ENCODE measurements at places on chromosomes 16 and 17. TPM values are rescaled to one million over a fixed set of nuclear protein-coding genes. Genes with fewer than 3 reads are reported as not detected.

The MMP25 gene
- 2.2 TPM for total RNA-seq

The KCNH6 gene
- total RNA-seq, result not detected

The PLXDC1 gene
- 1.2 TPM for total RNA-seq

The TM4SF5 gene
- total RNA-seq, result not detected

The ATF7IP2 gene
- total RNA-seq, result 14.7 TPM

The ALOXE3 gene
- total RNA-seq, result 0.12 TPM

The SLC25A10 gene
- total RNA-seq, result 25.7 TPM

The LPCAT2 gene
- total RNA-seq, result 0.40 TPM

The GPRC5C gene
- total RNA-seq, result 0.41 TPM

The CCL13 gene
- not detected for total RNA-seq

The TP53TG3C gene
- not detected for total RNA-seq

DNA sequence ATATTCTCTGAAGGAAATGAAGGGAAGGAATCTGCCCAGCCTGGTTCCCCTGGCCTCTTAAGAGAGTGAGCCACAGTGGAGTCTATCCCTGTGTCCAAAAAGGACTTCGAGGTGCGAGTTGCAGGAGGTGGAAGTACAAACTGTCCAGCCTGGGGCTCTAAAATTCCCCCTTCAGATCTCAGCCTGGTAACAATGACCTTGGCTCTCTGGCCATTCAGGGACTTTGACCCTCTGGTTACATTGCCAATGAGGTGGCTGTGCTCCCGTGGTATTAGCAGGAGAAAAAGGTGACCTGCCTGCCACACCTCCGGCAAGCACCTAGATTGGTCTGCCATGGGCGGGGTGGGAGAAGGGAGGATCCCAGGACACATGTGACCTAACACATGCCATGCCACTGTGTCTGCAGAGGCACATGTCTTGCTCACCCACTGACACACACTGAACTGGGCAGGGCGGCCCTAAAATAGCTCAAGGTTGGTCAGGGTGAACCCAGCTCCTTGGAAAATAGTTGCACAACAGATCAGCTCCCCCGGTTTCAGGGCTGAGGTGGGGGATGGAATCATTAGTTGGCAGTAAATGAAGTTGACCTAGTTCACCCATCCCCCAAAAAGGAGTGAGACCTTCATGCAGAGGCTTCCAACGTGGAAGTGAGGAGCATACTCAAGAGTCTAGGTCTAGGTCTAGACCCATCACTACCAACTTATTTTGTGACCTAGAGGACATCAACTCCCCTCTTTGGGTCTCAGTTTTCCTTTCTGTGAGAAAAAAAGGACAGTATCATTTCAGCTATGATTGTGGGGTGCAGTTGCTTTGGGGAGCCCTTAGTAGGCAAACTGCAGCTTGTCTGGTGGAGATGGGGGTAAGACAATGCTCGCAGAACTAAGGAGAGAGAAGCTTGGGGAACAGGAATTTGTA is 2.2 kb downstream of the NR1D1 start:
- peak overlapping the region; percentile 91 for H3K27ac ChIP-seq
- peak; percentile 60 for DNase-seq
- H3K4me3 ChIP-seq, result peak overlapping the region; percentile 88
- H3K36me3 ChIP-seq, result peaks cover 30% of the 10 kb centered on the region

DNA sequence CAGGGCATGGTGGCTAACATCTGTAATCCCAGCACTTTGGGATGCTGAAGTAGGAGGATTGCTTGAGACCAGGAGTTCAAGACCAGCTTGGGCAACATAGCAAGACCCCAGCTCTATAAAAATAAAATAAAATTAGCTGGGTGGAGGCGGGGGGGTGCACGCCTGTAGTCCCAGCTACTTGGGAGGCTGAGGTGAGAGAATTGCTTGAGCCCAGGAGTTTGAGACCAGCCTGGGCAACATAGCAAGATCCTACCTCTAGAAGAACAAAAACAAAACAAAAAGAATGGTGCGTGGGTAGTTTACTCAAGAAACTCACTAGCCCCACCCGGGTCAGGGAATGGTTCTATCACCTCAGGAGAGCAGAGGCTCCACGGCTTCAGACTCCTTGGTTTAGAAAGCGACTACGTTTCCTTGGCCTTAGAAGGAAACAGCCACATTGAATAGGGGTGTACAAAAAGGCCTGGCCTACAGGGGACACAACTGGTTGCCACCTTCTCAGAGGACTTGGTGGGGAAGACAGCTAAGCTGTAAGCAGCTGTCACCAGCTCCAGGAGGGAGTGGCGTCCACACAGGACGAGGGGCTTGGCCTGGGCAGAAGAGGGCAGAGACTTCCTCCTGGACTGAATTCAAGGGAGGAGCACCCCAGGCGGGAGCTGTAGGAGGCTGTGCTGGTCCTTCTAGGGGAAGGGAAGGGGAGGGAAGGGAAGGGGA is 716 bp downstream of the TK1 start:
- peak overlapping the region; percentile 75 for H3K27ac ChIP-seq
- DNase-seq, result no peak
- peak overlapping the region; percentile 90 for H3K4me3 ChIP-seq
- peaks cover 29% of the 10 kb centered on the region for H3K4me1 ChIP-seq
- peaks cover 35% of the 10 kb centered on the region for H3K36me3 ChIP-seq

DNA sequence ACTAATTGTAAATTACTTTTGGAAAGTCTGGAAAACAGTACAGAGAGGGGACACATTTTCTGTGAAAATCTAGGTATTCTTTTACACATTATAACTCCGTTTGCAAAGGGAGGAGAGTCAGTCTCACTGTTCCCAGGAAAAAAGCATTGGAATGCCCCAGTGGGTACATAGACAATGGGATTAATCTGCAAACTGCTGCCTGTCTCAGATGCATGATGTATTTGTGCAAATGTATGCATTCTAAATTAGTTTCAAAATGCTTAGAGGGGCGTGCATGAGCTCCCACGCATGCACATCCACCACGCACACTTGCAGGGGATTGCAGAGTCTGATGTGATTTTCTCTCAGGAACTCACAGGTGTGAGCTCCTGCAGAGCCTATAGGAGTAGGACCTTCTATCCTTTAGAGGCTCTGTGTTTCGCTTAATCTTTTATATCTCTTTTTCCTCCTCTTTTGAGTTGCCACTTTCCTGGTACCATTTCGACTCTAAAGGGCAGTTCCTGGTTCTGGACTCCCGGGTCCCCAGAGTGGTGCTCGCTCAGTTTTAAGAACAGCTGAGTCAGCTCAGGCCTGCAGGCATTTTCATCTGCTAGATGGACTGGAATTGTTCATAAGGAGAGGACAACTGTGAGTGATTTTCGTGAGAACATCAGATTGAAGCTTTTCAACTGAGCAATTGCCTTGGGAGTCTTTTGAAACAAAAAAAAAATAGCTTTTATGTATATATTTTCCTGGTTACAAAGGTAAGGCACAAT is 1.1 kb downstream of the BCO1 start:
- DNase-seq, result no peak
- H3K4me1 ChIP-seq, result peaks cover 5% of the 10 kb centered on the region
- no peak overlapping the region for H3K27ac ChIP-seq
- H3K4me3 ChIP-seq, result no peak overlapping the region
- H3K27me3 ChIP-seq, result no peaks in the 10 kb centered on the region
- no peaks in the 10 kb centered on the region for H3K36me3 ChIP-seq

- no peak overlapping the region for H3K27ac ChIP-seq
- H3K4me1 ChIP-seq, result no peaks in the 10 kb centered on the region
- no peak overlapping the region for H3K4me3 ChIP-seq
- no peak for DNase-seq
- no peaks in the 10 kb centered on the region for H3K36me3 ChIP-seq
These were observed 122.3 kb upstream of the CIBAR2 start for GRCh38 chr16:85234310-85235204.

DNA sequence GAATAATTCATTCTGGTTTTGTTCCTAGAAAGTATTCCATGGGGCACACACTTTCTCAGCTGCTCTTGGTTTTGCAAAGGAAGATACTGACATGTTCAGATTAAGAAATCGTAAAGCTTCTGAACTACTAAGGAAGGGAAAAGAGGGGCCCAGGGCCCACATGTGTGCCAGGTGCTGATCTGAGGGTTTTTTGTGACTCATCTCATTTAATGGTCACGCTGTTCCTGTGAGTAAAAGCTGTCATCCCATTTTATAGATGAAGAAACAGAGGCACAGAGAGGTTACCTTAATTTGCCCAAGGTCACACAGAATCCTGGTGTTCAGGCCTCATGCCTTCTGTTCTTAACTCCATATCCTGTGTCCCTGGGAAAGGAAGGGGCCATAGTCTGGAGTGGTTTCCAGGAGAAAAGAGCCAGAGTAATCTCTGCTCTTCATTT is 113.2 kb downstream of the MSI2 start:
- H3K4me1 ChIP-seq, result peaks cover 26% of the 10 kb centered on the region
- no peak overlapping the region for H3K4me3 ChIP-seq
- H3K36me3 ChIP-seq, result peaks cover 15% of the 10 kb centered on the region

DNA sequence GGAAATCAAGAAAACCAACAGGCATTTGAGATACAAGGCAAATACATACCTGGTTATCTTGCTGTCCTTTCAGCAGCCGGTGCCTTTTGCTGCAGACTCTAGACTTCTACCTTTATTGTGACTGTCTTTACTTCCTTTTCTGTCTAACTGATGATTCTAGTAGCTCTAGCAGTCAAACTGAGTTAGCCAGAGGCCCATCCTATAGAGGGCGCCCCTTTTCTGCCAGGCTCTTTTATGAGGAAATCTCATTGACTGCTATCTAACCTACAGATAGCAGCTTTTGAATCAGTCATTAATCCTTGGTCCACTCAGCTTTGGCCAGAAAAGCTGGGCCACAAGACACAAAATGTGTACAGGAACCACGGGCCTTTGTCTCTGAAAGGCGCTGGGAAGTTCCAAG is 87.5 kb upstream of the WSB1 start:
- H3K4me3 ChIP-seq, result no peak overlapping the region
- H3K36me3 ChIP-seq, result no peaks in the 10 kb centered on the region
- peak; percentile 23 for DNase-seq
- H3K4me1 ChIP-seq, result peaks cover 3% of the 10 kb centered on the region

DNA sequence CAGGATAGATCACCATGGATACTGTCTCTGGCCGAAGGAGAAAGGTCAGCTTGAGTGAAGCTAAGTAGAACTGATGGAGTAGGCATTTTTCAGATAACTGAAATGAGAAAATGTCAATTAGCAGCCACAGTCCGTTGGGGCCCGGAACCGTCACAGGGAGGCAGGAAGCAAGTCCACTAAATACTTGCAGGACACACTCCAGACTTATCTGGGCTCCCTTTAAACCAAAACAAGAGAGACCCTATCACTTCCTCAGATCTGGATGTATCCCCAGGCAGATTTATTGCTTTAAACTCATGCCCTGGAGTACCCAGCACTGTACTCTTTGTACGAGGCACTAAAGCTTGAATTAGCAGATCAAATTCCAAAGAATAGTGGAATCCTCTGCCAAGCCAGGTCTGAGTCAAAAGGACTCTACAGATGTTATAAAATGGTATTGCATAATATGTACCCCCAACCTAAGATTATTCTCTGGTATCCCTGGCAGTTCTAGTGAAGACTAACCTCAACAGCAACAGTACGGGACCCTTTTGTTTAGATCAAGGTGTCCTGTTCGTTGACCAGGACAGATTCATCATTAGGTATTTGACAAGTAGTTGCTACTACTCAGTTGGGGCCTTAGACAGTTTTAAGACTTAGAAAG is 8.1 kb downstream of the ZP2 start:
- no peak overlapping the region for H3K4me3 ChIP-seq
- DNase-seq, result no peak
- H3K27ac ChIP-seq, result no peak overlapping the region
- no peaks in the 10 kb centered on the region for H3K36me3 ChIP-seq

GRCh38 chr17:42895185-42895555 is 5.4 kb upstream of the G6PC1 start:
- H3K27me3 ChIP-seq, result peaks cover 5% of the 10 kb centered on the region
- no peaks in the 10 kb centered on the region for H3K36me3 ChIP-seq
- H3K4me3 ChIP-seq, result no peak overlapping the region
- DNase-seq, result no peak
- H3K27ac ChIP-seq, result no peak overlapping the region

DNA sequence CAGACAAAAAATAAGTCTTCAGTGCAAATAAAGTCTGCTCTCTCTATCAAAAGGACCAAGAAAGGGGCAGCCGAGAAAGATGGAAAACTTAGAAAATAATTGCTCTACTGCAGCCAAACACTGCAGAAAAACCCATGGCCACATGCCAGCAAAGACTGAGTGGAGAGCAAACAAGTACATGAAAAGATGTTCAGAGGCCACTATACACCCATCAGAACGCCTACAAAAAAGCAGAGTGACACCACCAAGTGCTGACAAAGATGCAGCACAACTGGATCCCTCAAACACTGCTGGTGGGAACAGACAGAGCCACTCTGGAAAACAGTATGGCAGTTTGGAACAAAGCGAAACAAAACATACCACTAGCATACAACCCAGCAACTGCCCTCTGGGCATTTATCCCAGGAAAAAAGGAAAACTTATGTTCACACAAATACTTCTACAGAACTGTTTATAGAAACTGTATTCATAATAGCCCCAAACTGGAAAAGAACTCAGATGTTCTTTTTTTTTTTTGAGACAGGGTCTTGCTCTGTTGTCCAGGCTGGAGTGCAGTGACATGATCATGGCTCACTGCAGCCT is 36.7 kb downstream of the KIAA0753 start:
- no peak for DNase-seq
- H3K27me3 ChIP-seq, result no peaks in the 10 kb centered on the region
- H3K27ac ChIP-seq, result no peak overlapping the region
- H3K4me1 ChIP-seq, result peaks cover 7% of the 10 kb centered on the region
- H3K4me3 ChIP-seq, result no peak overlapping the region

- H3K36me3 ChIP-seq, result peaks cover 5% of the 10 kb centered on the region
- H3K4me3 ChIP-seq, result no peak overlapping the region
- H3K27ac ChIP-seq, result no peak overlapping the region
- DNase-seq, result no peak
- H3K27me3 ChIP-seq, result no peaks in the 10 kb centered on the region
These were observed 6.1 kb downstream of the CMTM1 start for GRCh38 chr16:66572356-66572755.

DNA sequence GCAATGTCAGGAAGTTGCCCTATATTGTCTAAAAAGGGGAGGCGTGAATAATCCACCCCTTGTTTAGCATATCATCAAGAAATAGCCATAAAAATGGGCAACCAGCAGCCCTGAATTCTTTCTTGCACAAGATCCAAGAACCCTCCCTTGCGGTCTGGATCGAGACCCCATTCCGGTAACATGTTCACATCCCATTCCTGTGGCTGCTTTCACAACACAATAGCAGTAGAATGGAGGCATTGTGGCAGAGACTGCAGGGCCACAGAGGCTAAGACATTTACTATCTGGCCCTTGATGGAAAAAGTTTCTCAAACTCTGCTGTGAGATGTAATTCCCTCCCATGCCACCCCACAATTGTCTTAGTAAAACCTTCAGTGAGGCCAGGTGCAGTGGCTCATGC is 73.2 kb downstream of the RMI2 start:
- H3K4me1 ChIP-seq, result no peaks in the 10 kb centered on the region
- DNase-seq, result no peak
- H3K36me3 ChIP-seq, result no peaks in the 10 kb centered on the region
- H3K27me3 ChIP-seq, result no peaks in the 10 kb centered on the region
- H3K4me3 ChIP-seq, result no peak overlapping the region
- H3K27ac ChIP-seq, result no peak overlapping the region

DNA sequence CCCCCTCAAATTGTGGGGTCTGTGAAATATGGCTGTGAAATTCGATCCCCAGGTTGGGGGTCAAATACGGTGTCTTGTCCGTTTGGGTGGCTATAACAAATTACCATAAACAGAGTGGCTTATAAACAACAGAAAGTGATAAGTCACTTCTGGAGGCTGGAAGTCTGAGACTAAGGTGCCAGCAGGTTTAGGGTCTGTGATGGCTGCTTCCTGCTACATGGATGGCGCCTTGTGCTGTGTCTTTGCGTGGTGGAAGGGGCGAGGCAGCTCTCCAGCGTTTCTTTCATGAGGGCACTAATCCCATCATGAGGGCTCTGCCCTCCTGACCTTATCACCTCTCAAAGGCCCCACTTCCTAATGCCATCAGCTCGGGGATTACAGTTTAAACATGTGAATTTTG is 120.0 kb downstream of the IRF8 start:
- peaks cover 38% of the 10 kb centered on the region for H3K27me3 ChIP-seq
- peaks cover 11% of the 10 kb centered on the region for H3K36me3 ChIP-seq
- no peaks in the 10 kb centered on the region for H3K4me1 ChIP-seq

Measured in activated CD4-positive, alpha-beta memory T cell treated with anti-CD3 and anti-CD28 coated beads for 36 hours (primary cell).